ENCODE measurements at places on chromosomes 13 and 19.

DNA sequence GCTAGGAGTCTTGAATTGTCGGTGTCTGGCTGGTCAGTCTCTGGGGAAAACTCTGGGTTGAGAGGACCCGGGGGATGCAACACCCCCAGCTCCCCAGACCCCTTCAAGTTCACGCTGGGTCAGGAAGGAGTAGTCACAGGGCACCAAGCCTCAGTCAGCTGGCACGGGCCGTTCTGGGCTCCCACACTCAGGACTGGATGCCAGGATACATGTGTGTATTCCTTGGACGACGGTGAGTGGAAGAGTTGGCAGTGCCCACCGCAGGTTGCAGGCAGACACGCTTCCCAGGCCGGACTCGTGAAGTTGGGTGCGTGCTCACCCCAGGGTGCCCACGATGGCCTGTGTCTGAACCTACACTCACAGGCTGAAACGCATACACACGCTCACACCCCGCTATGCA is 5.5 kb downstream of the GADD45B start:
- DNase-seq: no peak

DNA sequence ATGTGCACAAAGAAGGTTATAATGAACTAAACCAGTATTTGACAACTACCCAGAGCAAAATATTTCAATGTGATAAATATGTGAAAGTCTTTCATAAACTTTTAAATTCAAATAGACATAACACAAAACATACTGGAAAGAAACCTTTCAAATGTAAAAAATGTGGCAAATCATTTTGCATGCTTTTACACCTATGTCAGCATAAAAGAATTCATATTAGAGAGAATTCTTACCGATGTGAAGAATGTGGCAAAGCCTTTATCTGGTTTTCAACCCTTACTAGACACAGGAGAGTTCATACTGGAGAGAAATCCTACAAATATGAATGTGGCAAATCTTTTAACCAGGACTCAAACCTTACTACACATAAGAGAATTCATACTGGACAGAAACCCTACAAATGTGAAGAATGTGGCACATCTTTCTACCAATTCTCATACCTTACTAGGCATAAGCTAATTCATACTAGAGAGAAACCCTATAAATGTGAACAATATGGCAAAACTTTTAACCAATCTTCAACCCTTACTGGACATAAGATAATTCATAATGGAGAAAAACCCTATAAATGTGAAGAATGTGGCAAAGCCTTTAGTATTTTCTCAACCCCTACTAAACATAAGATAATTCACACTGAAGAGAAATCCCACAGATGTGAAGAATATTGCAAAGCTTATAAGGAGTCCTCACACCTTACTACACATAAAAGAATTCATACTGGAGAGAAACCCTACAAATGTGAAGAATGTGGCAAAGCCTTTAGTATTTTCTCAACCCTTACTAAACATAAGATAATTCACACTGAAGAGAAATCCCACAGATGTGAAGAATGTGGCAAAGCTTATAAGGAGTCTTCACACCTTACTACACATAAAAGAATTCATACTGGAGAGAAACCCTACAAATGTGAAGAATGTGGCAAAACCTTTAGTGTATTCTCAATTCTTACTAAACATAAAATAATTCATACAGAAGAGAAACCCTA is 26.4 kb downstream of the ZNF493 start:
- no peak for DNase-seq

DNA sequence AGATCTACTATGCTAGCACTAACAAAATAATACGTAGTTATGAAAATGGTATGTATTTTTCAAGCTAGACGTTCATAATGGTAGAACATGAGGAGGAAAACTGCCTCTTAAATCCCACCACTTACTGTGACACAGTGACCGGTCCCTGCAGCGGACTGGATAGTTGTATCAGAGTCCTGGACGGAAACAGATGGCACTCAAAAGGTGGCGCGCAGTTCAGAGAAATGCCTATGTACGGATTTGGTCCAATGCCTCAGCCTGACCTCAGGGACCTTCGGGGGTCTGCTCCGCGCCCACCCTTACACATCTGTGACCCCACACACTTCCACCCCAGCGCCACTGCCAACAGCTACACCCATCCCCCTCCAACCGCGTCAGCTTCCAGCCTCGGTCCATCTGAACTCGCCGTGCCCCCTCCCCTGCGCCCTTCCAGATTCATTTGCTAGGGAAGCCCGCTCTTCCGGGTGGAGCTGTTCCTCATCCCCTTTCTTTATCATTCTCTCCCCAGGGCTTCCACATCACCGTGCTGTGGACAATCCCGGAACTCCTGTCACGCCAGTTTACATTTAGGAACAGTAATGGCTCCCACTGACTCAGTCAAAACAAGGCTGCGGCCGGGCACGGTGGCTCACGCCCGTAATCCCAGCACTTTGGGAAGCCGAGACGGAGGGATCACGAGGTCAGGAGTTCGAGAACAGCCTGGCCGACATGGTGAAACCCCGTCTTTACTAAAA is 792 bp upstream of the LENG8 start:
- peak; percentile 35 for DNase-seq

GRCh38 chr13:112984501-112984900 is 15.5 kb downstream of the MCF2L start:
- no peak for DNase-seq

- DNase-seq: no peak
Observed at GRCh38 chr19:24052811-24053210, 34.2 kb upstream of the ZNF254 start.

Data from brain microvascular endothelial cell (primary cell).